Spinal cord (tissue), 10 donors: ENCODE measurements at places on chromosomes 2 and 18. TPM values are rescaled to one million over a fixed set of nuclear protein-coding genes. Genes with fewer than 3 reads are reported as not detected.

DNA sequence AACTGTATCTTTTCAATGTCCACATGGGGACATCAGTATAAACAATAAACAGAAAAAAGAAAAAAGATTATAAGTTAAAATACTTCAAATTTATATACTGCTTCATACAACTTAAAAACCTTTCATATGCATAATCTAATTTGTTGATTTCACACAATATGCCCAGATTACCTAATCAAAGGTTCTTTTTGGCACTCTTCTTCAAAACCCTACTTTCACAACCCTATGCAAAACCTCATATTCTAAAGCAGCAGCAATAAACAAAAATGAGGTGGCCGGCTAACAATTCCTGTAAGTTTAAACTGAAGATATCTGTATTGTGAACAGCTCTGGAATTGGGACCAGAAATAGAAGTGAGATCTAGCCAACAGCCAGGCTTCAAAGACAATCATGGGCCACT is 28.6 kb downstream of the STK17B start:
- no peak for DNase-seq

- no peak for DNase-seq
These were observed 14.0 kb downstream of the USP14 start for GRCh38 chr18:172361-172760.

DNA sequence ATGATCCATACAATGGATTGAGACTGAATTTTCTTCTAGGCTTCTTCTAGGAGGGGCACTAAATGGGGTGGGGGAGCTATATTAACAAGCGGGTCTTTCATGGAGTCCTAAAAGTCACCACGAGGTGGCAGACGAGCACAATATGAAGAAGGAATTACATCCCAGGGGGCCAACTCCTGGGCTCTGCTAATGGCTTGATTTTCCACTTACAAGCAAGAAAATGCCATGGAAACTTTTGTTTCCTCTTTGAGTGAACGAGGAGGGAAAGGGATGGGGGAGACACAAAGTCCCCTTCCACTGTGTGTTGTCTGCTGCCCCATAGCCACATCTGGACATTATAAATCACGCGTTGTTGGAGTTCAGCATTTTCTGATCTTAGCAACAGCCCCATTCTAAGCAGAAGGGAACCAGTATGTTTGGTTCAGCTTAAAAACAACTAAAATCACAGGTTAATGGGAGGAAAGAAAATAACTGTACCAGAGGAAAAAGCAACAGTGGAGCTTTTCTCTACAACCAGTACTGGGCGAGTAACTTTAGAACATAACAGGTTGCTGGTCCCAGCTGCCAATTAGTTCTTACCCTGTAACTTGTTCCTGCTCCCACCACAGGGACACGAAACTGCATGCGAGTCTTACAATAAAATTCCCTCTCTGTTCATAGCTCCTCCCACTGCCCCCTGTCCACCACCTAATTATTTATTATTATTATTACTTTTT is 285.0 kb upstream of the PARD3B start:
- peak; percentile 76 for DNase-seq

DNA sequence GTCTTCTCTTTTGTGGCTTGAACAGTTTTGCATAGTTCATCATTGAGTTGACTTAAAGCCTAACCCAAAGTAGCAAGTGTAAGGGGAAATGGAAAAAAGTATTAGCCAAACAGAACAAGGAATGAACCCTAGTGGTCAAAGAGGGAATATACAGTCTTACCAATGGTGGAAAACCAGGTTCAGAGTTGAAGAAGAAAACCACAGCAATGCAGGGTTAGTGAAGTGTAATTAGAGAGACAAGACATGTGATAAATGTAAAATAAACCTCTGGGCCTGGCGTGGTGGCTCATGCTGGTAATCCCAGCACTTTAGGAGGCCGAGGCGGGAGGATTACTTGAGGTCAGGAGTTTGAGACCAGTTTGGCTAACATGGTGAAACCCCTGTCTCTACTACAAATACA is 2.4 kb downstream of the TTN start:
- no peak for DNase-seq

- no peak for DNase-seq
These were observed 58.1 kb upstream of the OTX1 start for GRCh38 chr2:62992561-62992960.

DNA sequence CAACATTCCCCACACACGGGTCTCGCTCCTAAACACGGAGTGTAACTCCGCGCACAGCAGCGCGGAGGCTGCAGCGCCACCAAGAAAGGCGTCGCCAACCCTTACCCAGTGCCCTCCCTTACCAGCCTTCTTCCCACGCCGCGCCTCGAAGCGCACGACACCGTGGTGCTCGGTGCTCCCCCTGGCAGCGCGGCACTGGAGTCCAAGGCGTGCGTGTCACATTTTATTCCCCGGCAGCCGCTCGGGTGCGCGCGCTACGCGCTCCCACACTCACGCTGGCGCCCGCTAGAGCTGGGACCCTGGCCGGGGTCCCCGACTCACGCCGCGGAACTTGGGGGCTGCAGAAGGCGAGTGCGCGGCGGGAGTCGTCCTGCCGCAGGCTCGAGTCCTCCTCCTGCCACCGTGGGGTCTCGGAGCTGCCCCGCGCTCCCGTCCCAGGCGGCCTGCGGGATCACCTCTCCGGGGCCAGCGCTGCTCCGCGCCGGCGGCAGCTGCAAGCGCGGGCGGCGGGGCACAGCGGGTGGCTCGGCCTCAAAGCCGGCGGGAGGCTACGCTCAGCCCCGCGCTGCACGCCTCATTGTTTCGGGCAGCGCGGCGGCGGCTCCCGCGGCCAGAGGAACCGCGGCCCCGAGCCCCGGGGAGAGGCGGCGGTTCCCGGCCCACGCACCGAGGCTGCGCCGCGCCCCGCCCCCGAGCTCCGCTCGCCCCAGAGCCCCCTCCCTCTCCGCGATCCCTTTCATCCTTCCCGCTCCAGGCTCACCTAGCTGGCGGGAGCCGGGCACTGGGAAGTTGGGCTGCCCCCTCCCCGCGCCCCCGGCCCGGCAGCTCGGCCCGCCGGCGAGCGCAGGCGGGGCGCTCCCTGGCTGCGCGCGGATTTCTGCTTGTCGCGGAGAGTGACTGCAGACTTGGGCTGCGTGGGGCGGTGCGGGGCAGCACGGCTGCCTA is at the start of gene ST6GAL2:
Gene ST6GAL2, minus strand, starts transcription at position 197 of the 945 bp plus-strand sequence. CDS start 42,190 bp downstream, outside the sequence.
- DNase-seq: peak; percentile 93

DNA sequence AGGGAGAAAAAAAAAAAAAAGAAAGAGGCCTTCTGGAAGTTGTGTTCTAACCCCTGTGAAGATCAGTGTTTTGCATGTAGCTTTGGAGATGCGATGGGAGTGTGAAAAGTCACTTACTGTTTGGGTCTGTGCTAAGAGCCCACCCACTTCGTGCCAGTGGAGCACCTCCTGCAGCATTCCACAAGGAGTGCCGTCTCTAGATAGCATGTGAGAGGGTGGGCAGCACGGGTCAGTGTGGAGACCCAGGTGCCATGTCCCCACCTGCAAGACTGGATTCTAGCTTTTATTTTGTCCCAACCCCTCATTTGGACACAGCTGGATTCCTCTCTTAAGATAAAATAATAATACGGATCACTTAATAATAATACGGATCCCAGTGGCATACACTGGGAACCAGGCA is 12.5 kb upstream of the TMEM185B start:
- DNase-seq: no peak

DNA sequence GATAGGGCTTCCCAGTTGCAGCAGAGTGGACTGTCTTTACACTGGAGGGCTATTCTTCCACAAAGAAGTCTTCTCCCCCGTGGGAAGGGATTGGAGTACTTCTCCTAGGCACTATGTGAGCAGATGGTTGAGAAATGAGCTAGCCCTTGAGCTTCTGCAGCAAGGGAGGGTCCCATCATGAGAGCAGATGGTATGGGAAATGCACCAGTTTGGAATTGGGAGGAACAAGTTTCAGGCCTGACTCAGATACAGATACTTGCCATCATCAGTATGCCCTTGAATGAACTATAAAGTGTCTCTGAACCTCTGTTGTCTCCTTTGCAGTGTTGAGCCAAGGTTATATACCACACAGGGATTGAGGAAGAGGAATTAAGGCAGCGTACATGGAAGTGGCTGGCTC is 757.4 kb downstream of the RNF144A start:
- no peak for DNase-seq

- no peak for DNase-seq
These were observed 97.1 kb downstream of the SH3RF3 start for GRCh38 chr2:109226128-109226527.

DNA sequence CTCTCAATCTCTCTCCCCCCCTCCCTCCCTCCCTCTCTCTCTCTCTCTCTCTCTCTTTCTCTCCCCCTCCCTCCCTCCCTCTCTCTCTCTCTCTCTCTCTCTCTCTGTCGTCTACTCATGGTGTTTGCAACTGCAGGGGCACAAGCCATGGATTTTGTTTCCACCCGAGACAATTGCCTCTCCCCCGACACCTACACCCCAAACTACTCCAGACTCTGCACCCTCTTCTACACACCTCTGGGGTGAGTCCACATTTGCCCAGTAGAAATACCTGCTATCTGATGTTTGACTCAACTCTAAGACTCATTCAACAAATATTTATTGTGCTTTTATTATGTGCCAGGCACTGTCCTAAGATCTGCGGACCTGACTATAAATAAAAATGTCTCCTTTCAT is 93.7 kb downstream of the TMEM17 start:
- DNase-seq: peak; percentile 21

- no peak for DNase-seq
These were observed 1.4 kb downstream of the C2orf72 start for GRCh38 chr2:231038483-231039293.

DNA sequence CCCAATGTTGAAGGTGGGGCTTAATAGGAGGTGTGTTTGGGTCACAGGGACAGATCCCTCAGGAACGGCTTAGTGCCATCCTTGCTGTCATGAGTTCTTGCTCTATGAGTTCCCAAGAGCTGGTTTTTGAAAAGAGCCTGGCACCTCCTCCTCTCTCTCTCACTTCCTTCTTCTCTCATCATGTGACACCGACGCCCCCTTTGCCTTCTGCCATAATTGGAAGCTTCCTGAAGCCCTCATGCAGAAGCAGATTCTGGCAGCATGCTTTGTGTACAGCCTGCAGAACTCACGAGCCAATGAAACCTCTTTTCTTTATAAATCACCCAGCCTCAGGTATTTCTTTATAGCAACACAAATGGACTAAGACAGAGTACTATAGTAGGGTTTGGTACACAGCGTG is 100.4 kb upstream of the SH3BP4 start:
- no peak for DNase-seq

DNA sequence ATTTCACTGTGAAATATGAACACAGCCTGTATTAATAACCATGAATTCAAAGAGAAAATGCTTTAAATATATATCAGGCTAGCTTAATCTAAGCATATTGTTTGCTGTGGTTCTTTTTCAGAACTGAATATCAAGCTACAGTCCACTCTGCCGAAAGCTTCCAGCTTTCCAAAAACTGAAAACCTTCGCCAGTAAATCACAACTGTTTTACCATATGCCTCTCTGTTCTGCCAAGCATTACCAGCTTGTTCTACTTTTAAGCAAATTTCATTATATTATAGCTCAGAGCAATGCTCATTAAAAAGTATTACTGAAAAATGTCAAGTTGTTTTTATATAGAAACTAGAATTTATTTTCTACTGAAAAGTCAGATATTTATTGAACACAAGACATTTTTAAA is 277.4 kb downstream of the NRXN1 start:
- no peak for DNase-seq

GRCh38 chr2:191064590-191064989 is 50.6 kb upstream of the STAT1 start:
- no peak for DNase-seq

DNA sequence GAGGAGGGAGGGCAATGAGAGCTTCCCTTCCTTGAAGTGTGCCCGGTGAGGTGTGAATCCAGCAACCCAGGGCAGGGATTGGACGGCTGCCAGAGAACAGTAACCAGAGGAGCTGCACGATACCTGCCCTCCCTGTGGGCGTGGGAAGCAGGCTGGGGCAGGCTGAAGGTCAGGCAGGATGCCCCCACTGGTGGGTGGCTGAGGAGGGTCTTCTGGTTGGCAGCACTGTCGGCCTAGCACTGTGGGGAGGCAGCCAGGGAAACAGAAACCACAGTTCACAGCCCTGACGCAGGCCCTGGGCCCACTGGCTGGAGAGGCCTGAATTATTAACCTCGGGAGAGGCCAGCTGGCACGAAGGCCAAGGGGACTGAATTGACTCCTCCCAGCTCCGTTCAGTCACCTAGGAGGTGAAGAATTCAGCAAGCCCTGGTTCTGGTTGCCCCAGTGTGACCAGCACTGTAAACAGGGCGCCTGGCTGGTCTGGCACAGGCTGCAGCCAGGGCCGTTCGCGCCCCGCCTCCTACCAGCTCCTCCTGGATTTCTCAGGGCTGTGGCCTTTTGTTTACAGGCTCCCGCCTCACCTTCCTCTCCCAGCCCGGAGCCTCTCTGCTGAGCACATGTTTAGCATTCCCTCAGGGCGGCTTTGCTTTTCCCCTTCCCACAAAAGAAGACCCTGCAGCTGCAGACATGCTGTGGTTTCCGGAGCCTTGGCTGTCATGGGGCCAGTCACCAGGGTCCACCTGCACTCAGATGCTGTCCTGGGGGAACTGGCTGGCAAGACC is 97.8 kb downstream of the B3GNT2 start:
- peak; percentile 37 for DNase-seq

DNA sequence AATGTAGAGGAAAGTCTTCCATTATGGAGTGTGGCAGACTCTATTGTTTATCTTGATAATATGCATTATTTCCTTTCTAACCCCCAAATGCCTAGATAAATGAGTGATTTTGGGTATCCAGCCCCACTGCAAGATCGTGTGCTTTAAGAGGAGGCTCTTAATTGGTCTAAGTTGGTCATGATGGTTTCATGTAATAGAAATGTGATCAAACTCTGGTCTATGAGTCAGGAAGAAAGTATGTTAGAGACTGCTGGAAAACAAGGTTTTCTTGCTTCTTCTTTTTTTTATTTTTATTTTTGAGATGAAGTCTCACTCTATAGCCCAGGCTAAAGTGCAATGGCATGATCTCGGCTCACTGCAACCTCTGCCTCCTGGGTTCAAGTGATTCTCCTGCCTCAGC is 344.5 kb upstream of the TNP1 start:
- DNase-seq: no peak

DNA sequence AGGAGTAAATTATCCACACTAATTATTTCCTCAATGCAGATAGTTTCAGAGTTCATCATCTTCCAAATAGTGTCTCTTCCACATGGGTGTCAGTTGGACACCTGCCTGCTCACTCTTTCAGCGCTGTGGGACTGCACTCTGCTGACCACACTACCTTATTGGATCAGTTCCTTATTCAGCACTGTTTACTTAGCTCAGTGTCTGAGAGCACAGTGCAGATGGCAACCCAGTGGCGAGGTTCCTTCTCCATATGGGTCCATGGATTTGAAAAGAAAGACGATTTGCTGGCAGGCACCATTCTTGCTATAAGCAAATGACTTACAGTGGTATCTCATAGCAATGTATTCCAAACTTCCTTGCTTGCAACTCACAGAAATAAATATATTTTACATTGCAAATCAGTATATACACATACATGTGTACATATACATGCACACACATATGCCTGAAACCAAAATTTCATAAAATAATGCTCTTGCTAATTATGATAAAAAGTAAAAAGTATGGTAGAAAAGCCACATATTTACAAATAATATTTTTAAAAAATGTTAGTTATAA is 354.8 kb downstream of the INSIG2 start:
- DNase-seq: no peak

Gene CCDC68
- 5.6 TPM for polyA plus RNA-seq

Gene ST8SIA5
- 26.6 TPM for polyA plus RNA-seq

Gene PLA2R1
- 4.8 TPM for polyA plus RNA-seq

Gene REG3G
- polyA plus RNA-seq: not detected

Gene WDCP
- polyA plus RNA-seq: 10.8 TPM

Gene RAB11FIP5
- polyA plus RNA-seq: 20.6 TPM

Gene CKAP2L
- polyA plus RNA-seq: 8.6 TPM

Gene NR4A2
- polyA plus RNA-seq: 7.6 TPM

Gene BCS1L
- 56.8 TPM for polyA plus RNA-seq

Gene DSG2
- polyA plus RNA-seq: 1.3 TPM

Gene SPP2
- polyA plus RNA-seq: 0.44 TPM
